Right ventricle myocardium inferior (tissue), 1 donor: ENCODE measurements at places on chromosomes 5 and 9.

- no peak for DNase-seq
Observed at GRCh38 chr5:57887851-57888621, 405.4 kb upstream of the ACTBL2 start.

GRCh38 chr5:13910201-13910600, 34.3 kb downstream of the DNAH5 start:
- DNase-seq = no peak

GRCh38 chr5:37272511-37272910, 23.3 kb upstream of the CPLANE1 start:
- DNase-seq = no peak

DNA sequence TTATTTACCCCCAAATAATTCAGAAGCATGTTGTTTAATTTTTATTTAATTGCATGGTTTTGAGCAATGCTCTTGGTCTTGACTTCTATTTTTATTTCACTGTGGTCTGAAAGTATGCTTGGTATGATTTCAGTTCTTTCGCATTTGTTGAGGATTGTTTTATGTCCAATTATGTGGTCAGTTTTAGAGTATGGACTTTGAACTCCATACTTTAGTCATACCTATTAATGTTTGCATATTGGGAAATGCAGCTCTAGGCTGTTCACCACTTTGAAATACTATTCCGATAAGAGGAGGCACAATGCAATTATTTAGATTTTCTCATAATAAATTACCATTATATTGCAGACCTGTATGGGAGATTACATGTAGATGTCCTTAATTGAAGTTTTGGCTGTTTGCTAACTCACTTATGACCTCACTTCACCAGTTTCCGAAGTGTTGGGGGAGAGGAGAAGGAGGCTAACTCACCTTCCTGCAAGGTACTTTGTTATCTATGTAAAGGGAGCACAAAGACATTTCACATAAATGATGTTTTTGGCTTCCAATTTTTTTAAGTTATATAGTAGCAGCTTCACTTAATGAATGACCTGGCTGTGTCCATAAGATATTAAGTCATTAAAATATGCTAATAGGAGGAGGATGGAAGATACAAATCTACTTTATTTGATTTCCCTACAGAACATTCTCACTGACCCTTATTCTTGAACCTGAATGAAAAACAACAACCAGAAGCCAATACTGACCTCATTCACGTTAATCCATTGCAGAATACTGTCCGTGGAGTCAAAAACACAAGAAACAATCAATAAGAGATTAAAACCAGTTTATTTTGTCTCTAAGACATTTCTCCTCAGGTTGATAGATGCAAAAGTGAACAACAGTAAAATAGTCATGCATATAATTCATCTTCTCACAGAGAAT, 970.3 kb upstream of the ARRDC3 start:
- DNase-seq = no peak

- no peak for DNase-seq
Observed at GRCh38 chr5:133322743-133323142, 270.9 kb downstream of the HSPA4 start.

DNA sequence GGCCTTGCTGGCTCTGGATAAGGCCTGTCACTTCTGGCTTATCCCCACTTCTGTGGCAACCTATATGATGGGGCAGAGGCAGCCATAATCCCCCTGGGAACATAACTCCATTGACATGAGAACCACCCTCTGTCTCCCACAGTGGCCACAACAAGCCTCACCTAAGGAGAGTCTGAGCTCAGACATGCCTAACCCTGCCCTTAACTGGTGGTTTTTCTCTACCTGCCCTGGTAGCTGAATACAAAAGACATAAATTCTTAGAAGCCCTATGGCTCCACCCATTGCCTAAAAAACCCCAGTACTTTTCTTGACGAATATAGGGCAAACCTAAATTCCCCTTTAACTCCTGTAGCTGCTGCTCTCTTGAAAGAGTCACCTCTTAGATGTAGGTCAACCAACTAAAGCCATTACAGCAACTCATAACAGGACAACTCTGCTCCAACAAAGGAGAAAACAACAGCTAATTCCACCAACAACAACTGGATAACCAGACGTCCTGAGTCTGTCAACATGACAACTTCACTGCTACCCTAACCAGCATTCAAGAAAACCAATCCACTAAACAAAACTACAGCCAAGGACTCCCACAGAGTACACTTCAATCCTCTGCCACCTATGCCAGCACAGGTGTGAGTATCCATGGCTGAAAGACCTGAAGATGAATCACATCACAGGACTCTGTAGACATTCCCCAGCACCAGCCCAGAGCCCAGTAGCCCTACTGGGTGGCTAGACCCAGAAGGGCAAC, 427.7 kb downstream of the PRELID2 start:
- no peak for DNase-seq

DNA sequence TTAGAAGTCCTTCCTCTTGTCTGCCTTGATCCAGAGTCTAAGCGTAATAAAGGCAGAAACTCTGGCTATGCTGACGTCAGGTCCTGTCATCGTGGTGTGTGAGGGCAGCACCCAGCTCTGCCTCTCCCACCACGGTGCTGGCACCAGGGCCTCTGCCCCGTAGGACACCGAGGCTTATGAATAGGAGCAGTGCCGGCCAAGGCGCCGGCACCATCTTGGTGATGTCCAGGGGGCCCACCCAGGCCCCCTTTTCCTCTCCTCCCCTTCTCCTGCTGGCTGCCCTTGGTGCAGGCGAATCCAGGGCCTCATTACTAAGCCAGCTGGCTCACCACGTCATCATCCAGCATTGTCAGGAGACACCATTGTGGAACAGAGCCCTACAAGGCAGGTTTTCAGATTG, 252.3 kb downstream of the FANCC start:
- DNase-seq = no peak

- DNase-seq = peak; percentile 89
Observed at GRCh38 chr5:172175263-172175719, 12.7 kb downstream of the STK10 start.

GRCh38 chr5:151699071-151699901, 12.6 kb upstream of the SPARC start:
- DNase-seq = peak; percentile 86

DNA sequence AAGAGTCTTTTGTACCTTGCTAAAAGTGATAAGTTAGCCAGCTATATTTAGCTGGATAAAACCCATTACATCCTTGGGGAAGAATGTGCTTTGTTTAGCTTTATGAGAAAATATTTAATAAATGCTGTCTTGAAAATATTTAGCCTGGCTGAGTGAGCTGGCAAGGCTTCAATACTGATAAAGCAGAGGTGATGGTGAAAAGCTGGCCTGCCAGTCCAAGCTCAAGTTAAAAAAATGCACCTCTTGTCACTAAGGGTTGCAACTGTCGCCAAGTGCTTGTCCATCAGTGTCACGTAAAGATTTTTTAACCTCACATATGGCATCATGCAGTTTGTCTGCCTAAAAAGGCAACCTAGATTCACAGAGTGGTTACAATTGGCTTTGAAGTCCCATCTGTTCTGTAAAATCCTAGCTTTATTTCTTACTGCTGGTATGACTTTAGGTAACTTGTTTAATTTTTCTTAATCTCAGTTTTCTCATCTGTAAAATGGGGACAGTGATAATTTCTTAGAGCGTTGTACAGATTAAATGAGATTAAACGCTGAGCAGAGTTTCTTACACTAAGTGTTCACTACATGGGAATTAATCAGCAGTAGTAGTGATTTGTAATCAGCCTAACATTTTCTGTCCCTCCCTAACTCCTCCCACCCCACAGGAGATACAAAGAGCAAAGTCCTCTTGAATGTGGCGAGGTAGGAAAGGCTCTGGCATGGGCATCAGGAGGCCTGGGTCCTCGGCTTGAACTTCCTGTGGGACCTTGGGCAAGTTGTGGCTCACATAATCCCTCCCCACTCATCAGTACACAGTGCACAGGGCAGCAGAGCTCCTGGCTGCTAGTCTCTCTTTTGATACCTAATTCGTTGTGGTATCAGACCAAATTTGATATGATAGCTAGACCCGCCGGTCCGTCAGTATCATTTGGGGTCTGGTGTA, 48.7 kb downstream of the PIK3R1 start:
- no peak for DNase-seq

DNA sequence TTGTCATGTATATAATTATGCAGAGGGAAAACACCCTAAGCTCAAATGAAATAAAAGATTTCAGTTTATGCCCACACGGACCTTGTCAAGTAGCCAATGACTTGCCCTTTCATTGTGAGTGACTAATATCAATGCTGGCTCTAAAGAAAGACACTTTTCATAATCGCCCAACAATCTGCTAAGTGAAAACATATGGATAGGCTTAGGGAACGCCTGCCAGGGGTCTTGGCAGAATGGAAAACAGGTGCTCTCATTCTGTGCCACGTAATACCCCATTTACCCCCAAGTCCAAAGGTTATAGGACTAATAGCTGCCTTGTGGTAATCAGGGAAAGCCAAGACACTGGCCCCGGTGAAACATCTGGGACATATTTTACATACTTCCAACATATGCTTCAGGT, 157.7 kb downstream of the SLF1 start:
- DNase-seq = no peak

- DNase-seq = no peak
Observed at GRCh38 chr5:178587763-178588611, 2.2 kb downstream of the COL23A1 start.

- DNase-seq = no peak
Observed at GRCh38 chr9:93906195-93906880, 48.8 kb downstream of the BARX1 start.

DNA sequence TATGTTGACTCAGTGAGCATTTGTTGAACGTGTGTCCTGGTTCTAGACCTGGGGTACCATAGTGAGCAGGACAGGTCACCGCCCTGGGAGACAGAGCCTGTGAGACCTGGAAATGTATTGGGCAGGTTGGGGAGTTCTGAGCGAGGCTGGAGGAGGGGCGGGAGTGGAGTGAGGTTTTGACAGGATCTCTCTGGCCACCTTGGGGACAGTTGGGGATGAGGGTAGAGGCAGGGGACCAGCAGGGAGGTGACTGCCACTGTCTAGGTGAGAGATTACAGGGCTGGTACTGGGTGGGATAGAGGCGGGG, 7.4 kb downstream of the WNK2 start:
- no peak for DNase-seq

DNA sequence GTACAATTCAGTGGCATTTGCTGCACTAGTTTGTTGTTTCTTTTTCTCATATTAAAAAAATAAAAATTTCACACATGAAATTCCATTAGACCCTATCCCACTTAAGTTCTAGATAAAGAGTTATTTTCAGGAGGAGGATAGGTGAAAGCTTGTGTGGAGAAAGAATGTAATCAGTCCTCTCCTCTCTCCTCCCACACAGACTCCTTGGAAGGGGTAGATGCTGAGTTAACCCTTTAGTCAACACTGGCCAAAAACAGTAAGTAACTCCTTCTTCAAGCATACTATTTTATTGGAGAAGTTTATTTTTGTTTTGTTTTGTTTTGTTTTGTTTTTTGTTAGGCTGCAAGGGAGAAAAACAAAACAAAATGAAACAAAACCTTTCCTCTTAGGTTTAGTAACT, 30.6 kb upstream of the LMNB1 start:
- no peak for DNase-seq

GRCh38 chr9:84397151-84397728, 56.7 kb upstream of the SLC28A3 start:
- DNase-seq = no peak

DNA sequence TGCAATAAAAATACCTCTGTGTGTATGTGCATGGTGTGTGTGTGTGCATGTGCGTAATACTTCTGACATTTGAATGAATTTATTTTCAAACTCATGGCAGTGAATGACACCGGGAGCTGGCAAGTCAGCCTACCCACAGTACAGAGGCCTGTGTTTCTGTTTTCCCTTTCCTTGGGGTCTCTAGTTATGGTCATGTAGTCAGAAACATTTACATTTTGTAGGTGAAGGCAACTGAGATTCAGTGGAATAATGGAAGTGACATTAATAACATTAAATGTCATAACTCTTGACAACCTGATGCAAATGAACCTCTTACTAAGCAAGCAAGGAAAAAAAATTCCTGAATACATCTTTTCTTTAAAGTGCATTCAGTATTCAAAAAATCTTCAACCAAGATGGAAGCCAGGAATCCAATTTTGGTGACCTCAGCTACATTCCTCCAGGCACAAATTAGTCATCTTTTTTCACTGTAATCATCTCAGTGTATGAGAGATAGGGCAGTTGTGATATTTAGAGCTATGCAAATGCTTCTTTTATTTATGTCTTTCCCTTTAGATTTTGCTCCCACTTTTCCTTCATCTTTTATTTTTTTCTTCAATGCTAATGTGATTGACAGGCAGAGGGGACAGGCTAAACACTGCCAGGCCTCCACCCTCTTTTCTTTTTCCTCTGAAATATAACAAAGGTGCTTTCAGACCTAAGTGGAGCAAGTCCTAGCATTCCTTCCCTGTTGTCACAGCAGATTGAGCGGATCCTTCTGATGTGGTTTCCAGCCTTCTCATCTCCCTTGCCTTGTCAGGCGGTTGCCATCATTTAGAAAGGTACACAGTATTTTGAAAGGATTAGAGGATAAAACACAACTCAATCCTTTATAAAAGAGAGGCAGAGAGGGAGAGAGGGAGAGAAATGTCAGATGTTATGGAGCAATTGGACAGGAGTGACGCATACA, 569.8 kb upstream of the ADAMTS16 start:
- DNase-seq = no peak

DNA sequence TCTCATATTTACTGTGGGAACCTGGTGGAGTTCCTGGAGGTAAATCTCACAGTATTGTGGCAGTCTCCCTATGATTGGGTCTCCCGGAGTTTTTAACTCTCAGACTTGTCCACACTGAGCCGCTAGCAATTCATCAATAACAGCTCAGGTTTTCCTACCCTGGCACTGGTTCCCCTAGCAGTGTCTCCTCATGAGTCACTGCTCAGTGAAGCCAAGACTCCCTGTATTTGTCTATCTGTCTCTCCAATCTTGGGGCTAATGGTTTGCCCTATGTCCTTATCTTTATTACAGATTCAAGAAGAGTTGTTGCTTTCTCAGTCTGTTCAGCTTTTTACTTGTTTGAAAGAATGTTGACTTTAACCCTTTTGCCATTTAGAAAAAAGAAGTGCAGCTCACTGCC, 176.7 kb upstream of the FGF10 start:
- DNase-seq = no peak

GRCh38 chr5:118236108-118236849, 752.1 kb downstream of the DTWD2 start:
- DNase-seq = no peak

GRCh38 chr9:115200711-115201505, 83.0 kb upstream of the TNC start:
- DNase-seq = no peak

GRCh38 chr5:78288246-78288645, 6.3 kb downstream of the AP3B1 start:
- DNase-seq = no peak

DNA sequence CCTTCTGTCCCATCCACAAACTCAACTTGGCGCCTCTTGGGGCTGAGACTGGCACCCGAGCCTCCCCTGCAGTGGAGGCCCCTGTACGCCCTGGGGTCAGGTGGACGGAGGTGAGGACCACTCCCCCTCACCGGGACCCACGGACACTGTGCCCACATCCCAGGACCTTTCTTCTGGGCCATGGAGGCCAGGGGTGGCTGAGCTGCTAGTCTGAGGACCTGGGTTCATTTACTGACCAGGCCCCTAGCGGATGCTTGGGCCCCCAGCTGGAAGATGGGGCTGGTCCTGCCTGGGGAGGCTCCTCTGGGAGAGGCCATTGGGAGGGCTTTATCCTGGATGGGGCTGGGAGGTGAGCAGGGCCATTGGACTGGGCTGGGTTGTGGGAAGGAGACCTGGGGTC, 16.9 kb upstream of the SLC6A19 start:
- DNase-seq = peak; percentile 51

- no peak for DNase-seq
Observed at GRCh38 chr5:138925090-138925635, 50.0 kb upstream of the LRRTM2 start.

GRCh38 chr5:114417519-114417918, 55.6 kb downstream of the KCNN2 start:
- DNase-seq = no peak
